Left lung (tissue), 14 donors: ENCODE measurements at places on chromosomes 4 and X.
A peak's percentile ranks its signal among the peaks of the same experiment; 100 is the strongest.

- no peak for DNase-seq
These were observed 131.7 kb downstream of the FAM53A start for GRCh38 chr4:1552451-1552850.

- no peak for DNase-seq
These were observed at the start of gene GRIA3 for GRCh38 chrX:123184219-123184865. Gene GRIA3 (plus strand): TSS chrX:123184278. CDS start chrX:123184536, 258 bp downstream.

- DNase-seq, result no peak
These were observed 72.2 kb upstream of the ELOVL6 start for GRCh38 chr4:110270492-110271197.

DNA sequence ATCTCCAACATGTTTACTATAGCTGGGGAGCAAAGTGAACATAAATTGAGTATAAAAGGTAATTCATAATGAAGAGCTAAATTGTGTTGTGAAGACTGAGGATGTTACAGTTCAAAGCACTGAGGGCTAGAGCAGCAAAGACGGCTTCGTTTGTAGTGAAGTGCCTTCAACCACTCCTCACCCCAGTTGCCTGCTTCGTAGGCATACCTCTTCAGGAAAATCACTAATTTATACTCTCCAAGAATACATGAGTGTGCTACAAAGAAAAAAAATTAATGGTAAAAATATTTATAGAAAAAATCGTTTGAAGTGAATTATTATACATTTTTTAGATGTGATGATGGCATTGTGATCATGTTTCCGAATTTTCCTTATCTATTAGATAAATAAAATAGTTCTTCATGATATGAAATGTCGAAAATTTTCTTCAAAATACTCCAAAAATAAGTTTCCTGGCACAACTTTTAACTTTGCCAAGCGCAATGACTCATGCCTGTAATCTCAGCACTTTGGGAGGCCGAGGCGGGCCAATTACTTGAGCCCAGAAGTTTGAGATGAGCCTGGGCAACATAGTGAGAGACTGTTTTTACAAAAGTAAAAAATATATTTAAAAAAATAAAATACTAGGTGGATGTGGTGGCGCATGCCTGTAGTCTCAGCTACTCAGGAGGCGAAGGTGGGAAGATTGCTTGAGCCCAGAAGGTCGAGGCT, 41.6 kb downstream of the ZFP42 start:
- DNase-seq, result no peak

- DNase-seq, result no peak
These were observed 104.6 kb upstream of the IGFBP7 start for GRCh38 chr4:57214654-57215411.

- DNase-seq, result no peak
These were observed 528.9 kb upstream of the CXorf51A start for GRCh38 chrX:147343467-147343866.

GRCh38 chr4:3367866-3368265, 73.9 kb upstream of the HGFAC start:
- no peak for DNase-seq

DNA sequence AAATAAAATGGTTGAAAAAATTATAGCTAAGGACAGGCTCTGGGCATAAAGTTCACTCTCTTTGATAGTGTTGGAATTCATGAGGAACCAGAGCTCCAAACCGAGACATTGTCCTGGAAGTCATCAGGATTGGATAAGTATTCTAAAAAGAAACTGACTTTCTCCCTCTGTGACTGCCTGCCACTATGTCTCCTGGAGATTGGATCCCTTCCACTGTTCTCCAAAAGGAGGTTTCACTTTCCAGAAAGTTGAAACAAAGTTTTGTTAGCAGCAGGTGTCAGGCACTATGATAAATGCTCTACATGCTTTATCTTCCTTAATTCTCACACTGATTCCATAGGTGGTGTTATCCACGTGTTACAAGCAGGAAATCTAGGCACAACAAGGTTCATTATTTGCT, 16.8 kb downstream of the BANK1 start:
- no peak for DNase-seq

- DNase-seq, result no peak
These were observed 38.3 kb downstream of the TKTL1 start for GRCh38 chrX:154333837-154334271.

DNA sequence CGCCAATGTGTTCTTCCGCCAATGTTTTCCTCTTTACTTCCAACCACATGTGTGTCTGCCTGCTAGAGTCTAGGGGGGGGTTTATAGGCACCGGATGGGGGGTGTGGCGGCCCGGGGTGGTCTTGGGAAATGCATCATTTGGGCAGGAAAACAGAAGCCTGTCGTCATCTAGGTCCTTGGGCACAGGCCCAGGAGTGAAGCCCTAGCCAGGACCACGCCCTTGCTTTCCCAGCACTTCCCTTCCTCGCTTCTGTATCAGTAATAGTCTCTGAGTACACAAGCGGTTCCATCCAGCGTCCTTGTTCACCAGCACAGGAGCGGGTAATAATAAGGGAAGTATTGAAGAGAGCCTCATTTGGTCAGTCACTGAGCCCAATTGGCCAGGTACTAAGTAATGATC, 74.5 kb downstream of the QDPR start:
- no peak for DNase-seq

DNA sequence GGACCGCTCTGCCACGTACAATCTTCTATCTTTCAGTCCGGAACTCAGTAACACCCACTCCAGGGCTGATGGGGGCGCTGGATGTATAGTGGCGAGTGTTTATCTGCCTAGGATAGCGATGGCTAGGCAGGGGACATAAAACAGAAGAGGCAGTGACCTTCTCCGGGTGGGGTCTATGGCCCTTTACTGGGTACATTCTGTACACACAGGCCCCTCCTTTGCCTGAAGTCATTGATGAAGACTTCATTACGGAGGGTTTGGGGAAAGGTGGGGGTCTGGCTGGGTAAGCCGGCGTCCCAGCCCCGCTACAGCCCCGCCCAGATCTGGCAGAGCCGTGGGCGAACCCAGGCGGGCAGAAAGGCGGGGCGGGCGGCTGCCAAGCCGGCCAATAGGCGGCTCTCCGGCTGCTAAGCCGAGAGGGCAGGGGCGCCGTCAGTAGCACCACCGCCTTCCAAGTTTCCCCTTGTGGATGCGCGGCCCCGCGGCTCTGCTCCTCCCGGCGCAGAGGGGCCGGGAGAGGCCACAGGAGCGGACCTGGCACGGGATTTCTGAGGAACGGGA, at the start of gene CHST7:
CHST7 (plus strand) TSS at position 435 of the 561 bp plus-strand sequence. CDS start 167 bp downstream, outside the sequence.
- DNase-seq, result peak; percentile 24
